ENCODE measurements at places on chromosomes 16 and 17. TPM values are rescaled to one million over a fixed set of nuclear protein-coding genes. Genes with fewer than 3 reads are reported as not detected.

Gene CCL22
- total RNA-seq: not detected

Gene MRPL58
- total RNA-seq: 52.4 TPM

Gene TRPV2
- total RNA-seq: 25.8 TPM

Gene UTS2R
- total RNA-seq: not detected

DNA sequence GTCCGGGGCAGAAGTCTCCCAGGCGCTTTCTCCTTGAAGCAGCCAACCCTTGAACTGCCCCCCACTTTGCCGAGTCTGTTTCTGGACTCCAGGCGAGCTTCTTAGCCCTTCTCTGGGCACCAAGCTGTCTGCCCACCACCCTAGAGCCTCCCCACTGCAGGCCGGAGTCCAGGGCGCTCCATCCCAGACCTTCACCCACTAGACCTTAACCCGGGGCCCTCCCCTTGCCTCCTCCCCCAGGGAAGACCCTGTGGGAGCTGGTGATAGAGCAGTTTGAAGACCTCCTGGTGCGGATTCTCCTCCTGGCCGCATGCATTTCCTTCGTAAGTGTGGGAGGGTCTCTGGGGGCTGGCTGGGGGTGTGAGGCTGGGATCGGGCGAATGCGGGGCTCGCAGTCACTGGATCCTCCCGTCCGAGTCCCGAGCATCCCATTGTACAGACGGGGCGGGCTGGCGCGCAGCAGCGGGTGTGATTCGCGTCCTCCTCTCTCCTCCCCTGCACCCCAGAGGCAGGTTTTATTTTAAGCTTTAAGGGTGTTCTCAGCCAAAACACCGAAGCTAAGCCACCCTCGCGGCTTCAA, 1.1 kb downstream of the ATP2A1 start:
- no peak for DNase-seq

DNA sequence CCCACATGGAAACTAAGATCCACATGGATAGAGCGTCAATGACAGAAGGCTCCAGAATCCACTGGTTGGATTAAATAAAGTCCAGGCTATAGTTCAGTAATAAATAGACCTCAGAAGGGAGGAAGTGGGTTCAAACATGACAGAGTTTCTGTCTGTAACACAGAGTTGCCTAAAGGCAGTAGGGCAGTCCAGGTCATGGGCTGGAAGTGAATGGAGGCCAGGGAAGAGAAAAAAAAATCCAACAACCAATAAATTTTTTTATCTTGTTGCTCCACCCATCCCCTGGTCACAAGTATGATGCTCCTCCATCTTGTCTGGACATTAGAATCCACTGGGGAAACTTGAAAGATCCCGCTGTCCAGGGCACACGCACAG, 92.4 kb downstream of the RGS9 start:
- DNase-seq: no peak

DNA sequence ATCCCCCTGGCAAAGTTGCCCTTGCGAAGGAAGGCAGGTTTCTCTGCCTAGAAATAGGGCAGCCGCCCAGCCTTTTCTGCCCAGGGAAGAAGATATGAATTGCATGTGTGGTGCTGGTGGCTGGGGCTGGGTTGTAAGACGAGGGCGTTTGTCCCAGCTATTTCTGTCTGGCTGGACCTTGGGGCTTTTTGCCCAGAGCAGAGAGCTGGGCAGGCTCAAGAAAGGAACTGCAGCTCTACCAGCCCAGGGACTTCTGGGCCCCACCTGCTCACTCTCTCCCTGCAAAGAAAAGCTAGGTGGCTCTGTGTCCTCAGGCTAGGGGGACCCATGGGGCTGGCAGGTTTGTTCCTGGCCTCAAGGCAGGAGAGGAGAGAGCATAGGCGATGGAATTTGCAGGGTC, 586 bp downstream of the CACNG1 start:
- DNase-seq: no peak

- no peak for DNase-seq
Observed at GRCh38 chr16:1789643-1790045, 3.9 kb downstream of the IGFALS start.

GRCh38 chr16:27281243-27281642, 12.7 kb upstream of the NSMCE1 start:
- DNase-seq: no peak

DNA sequence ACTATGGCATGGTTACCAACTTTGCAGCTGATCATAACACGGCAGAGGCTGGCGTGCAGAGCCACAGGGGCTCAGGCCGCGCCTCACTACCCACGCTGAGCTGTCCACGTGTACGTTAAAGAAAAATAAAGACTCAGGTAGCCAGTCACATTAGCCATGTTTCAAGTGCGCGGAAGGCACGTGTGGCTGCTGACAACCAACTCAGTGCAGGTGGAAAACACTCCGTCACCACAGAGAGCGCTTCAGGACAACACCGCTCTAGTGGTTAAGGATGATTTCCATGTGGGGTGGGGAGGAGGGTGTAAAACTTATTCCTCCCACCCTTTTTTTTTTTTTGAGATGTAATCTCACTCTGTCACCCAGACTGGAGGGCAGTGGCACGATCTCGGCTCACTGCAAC, 33.8 kb downstream of the ZCCHC14 start:
- DNase-seq: no peak

DNA sequence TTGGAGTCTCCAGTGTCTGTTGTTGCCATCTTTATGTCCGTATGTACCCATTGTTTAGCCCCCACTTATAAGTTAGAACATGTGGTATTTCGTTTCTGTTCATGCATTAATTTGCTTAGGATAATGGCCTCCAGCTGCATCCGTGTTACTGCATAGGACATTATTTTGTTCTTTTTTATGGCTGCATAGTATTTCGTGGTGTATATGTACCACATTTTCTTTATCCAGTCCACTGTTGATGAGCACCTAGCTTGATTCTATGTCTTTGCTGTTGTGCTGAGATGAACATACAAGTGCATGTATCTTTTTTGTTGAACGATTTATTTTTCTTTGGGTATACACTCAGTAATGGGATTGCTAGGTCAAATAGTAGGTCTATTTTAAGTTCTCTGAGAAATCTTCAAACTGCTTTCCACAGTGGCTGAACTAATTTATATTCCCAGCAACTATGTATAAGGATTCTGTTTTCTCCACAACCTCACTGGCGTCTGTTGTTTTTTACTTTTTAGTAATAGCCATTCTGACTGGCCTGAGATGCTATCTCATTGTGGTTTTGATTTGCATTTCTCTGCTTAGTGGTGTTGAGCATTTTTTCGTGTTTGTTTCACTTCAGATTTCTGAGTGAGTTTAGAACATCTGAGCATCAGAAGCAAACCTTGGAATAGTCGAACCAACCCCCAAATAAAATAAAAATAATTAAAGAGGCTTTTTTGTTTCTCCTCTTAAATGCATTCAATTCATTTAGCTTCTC, 304.7 kb downstream of the ZFHX3 start:
- no peak for DNase-seq

DNA sequence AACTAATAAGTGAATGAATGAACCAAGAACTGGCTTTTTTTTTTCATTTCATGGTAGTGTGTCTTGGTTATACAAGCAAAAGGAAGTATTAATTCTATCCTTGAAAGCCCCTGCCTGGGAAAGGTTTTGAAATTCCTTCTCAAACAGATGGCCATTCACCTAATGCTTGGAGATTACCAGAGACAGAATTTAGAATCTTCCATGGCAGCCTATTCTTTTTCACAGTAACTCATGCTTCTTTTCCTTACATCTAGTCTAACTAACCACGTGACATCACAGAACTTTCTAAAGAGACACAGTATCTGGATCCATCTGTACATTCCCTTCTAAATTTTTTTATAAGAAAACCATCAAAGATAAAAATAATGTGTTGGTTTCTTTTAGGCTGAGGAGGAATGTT, 151.6 kb downstream of the FTO start:
- DNase-seq: no peak

GRCh38 chr17:41284546-41284945, 9.0 kb downstream of the KRTAP9-7 start:
- DNase-seq: no peak

DNA sequence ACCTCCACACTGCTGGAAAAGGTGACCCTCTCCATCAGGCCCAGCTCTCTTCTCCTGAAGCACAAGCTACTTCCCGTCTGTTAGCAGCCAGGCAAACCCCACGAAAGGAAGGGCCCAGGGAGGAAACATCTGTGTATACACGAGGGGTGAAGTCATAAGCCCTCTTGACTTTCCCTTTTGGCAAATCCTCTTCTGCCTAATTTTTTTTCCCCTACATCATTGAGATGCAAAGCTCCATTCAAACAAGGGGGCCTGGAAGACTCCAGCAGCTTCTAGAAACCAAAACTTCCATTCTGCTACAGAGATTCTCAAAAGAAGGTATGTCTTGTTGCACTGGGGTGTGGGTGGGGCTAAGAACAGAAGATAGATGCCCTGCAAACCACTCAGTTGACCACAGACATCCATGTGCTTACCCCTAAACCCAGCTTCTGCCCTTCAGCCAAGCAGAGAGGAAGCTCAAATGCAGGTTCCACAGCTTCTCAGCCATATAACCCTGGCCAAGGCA, 145.6 kb upstream of the RCVRN start:
- DNase-seq: peak; percentile 32

- DNase-seq: peak; percentile 94
Observed at GRCh38 chr16:50093607-50094539, 28.1 kb downstream of the HEATR3 start.

- no peak for DNase-seq
Observed at GRCh38 chr17:17886726-17887125, 49.9 kb upstream of the SREBF1 start.

- DNase-seq: peak; percentile 10
Observed at GRCh38 chr16:3038256-3038655, 1.5 kb upstream of the BICDL2 start.

Measured in GM23248 (cell line).